ENCODE measurements at places on chromosomes 3 and 15. TPM values are rescaled to one million over a fixed set of nuclear protein-coding genes. Genes with fewer than 3 reads are reported as not detected.

The CCDC54 gene
- not detected for polyA plus RNA-seq

The CD86 gene
- polyA plus RNA-seq: not detected

The NRG4 gene
- polyA plus RNA-seq: 1.2 TPM

The KCNMB3 gene
- 13.0 TPM for polyA plus RNA-seq

The ACSBG1 gene
- 5.0 TPM for polyA plus RNA-seq

The SIN3A gene
- polyA plus RNA-seq: 30.6 TPM

The CKMT1A gene
- 7.7 TPM for polyA plus RNA-seq

The MINAR1 gene
- polyA plus RNA-seq: 0.49 TPM

The CPNE4 gene
- polyA plus RNA-seq: not detected

The CDHR4 gene
- not detected for polyA plus RNA-seq

The HHLA2 gene
- not detected for polyA plus RNA-seq

The PLCH1 gene
- 0.37 TPM for polyA plus RNA-seq

The ALPK3 gene
- 1.0 TPM for polyA plus RNA-seq

GRCh38 chr3:149091983-149092382 is 5.7 kb upstream of the HLTF start:
- no peak for DNase-seq

DNA sequence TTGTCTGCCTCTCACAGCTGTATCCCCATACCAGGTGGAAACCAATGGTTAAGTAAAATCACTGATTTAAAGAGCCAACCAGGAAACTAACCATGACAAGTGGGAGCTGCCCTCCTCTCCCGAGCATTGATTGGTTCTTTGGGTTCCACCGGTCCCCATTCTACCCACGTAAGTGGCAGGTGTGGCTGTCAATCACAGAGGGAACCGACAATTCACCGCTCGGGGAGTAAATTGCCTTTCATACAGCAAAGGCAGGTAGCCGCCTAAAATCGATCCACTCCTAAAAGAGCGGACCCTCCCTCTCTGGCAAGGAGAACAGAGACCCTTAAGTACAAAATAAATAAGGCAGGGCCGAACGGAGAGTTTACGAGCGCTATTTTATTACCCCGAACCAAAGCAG is 1.2 kb downstream of the ERC2 start:
- DNase-seq: peak; percentile 54

GRCh38 chr15:27183201-27183600 is 212.2 kb downstream of the GABRG3 start:
- no peak for DNase-seq

GRCh38 chr15:57726411-57726810 is 19.9 kb downstream of the POLR2M start:
- no peak for DNase-seq

DNA sequence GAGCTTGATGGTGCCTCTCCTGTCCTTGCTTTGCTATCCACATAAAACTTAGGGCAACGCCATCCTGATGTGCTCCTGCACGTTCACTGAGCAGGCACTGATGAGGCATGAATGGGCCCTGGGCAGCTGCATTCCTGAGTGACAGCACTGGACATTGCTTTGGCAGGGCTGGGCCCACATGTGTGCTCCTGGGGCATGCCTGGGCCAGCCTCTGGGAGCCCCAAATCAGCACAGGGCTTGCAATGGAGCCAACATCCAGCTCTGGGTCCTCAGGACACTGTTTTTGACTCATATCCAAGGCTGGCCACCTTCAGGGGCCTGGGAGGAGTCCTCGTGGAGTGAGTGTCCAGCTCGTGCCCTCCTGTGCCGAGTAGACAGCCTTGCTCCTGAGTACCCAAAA is 5.9 kb upstream of the TKT start:
- DNase-seq: no peak

- DNase-seq: no peak
These were observed 146.1 kb upstream of the CTNNB1 start for GRCh38 chr3:41053220-41053619.

GRCh38 chr15:68644083-68644904 is 65.5 kb downstream of the CORO2B start:
- DNase-seq: peak; percentile 33

DNA sequence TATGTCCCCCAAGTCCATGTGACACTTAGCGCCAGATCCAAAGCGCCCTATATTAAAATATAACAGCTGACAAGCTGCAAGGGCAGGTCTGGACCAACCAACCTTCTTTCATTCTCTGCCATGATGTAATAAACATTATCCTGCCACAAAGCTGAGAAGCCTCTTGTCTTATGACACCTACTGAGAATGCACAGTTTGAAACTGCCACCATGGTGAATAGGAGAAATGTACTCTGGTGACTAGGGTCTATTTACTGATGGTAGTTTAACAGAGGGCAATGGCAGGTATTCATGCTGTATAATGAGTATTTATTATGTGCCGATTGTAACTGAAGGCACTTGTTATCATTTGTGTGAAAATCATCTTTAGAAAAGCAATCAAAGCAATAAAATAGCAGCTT is 634.0 kb downstream of the OTOL1 start:
- DNase-seq: no peak

DNA sequence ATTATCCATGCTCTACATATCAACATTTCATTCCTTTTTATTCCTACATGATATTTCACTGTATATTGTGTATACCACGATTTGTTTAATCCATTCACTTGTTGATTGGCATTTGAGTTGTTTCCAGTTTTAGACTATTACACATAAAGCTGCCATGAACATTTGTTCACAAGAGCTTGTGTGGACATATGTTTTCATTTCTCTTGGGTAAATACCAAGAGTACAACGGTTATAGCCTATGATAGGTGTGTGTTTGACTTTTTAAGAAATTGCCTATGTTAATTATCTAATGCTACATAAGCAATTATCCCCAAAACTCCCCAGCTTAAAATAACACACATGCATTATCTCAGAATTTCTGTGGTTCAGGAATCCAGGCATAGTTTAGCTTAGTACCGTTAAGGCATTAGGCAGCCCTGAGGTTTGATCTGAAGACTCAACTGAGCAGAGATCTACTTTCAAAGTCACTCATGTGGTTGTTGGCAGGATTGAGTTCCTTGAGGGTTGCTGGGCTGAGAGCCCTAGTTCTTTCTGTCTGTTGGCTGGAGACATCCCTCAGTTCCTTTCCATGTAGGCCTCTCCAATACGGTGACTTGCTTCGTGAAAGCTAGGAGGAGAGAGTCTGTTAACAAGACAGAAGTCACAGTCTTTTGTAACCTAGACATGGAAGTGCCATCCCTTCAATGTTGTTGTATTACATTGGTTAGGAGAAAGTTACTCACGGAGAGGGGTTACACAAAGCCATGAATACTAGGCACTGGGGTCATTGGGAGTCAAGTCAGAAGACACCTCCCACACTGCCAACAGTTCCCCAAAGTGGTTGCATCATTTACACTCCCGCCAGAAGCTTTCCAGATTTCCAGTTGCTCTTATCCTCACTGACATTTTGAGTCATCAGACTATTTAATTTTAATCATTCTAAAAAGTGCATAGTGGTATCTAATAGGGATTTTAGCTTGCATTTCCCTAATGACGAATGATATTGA is 21.0 kb upstream of the PCSK6 start:
- DNase-seq: no peak

GRCh38 chr15:79620112-79620857 is 188.1 kb downstream of the MINAR1 start:
- no peak for DNase-seq

- DNase-seq: peak; percentile 98
These were observed 164.8 kb upstream of the BHLHE40 start for GRCh38 chr3:4814305-4814903.

- no peak for DNase-seq
These were observed 8.0 kb downstream of the EPHB1 start for GRCh38 chr3:134803051-134803505.

- no peak for DNase-seq
These were observed 1.8 kb upstream of the GPR171 start for GRCh38 chr3:151204530-151205402.

- peak; percentile 27 for DNase-seq
These were observed 1.5 kb downstream of the MRPL46 start for GRCh38 chr15:88465633-88466224.

DNA sequence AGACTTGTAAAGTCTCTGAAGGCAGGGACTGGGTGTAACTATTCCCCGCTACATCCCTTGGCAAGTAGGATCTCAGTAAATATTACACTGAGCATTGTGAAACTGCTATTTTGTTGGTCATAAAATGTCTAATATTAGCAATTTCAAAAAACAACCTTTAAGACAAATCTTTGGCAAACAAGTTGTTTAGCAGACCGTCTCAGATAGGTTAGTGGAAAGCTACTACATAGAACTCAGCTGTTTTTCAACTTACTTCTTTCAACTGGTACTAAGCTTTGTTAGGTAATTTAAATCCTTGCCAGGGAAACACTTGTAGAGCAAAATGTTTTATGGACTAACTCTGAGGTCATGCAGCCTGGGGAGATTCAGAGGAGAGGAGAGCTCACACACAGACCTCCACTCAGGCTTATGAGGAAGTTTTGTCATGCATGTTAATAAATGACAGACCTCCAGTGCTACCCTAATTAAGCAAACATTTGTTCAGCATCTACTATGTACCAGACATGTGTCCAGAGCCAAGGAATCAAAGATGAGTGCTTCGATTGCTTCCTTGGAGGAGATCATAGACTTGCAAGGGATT is 61.6 kb upstream of the STAC start:
- no peak for DNase-seq

DNA sequence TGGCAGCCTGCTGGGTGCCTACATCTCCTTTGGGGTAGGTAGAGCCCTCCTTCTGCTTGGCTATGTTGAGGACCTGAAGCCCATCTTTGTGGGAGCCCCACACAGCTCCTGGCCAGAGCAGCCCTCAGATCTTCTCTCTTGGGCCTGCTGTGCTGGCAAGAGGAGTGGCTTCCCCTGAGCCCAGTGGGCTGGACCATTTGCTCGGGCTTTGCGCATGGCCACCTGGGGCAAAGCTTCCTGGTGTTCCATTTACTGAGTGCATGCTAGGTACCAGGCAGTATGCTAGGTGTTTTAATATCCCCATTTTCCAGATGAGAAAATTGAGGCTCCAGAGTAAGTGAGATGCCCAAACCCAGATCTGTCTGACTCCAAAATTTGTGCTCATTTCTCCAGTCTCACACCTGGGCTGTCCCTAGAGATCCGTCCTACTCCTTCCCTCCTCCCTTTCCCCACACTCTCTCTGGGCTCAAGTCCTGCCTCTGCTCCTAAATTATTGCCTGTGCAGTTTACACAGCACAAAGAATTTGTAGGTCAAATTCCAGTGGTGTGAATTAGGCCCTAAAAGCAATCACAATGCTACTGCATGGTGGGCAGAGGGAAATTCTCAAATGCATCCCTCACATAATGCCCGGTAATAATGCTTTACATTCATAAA is 39.7 kb downstream of the SLC28A1 start:
- DNase-seq: no peak

DNA sequence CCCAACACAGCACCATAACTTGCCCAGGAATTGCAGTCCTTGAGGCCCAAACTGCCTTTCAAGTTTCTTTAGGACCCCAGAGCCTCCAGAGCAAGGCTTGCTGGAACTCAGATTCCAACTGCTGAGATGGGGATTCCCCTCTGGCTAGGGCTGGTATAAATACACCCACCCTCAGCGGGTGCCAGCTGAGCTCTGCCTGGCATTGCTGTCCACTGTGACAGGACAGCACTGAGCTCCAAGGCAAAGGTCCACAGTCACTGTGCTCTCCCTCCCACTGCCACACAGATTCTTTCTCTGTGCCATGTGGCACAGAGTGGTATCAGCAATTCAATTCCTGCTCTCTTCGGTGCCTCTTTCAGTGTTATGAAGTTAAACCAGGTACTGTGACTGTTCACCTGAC is 304.2 kb upstream of the LMCD1 start:
- DNase-seq: no peak

- no peak for DNase-seq
These were observed 6.8 kb downstream of the RARRES1 start for GRCh38 chr3:158725348-158726011.

- peak; percentile 73 for DNase-seq
These were observed at the start of gene PARP14 for GRCh38 chr3:122680475-122681283. Gene PARP14, plus strand, starts transcription at chr3:122680839. Its CDS starts 45 bp downstream, at chr3:122680884.

GRCh38 chr3:169260296-169260695 is 403.2 kb downstream of the MECOM start:
- no peak for DNase-seq

DNA sequence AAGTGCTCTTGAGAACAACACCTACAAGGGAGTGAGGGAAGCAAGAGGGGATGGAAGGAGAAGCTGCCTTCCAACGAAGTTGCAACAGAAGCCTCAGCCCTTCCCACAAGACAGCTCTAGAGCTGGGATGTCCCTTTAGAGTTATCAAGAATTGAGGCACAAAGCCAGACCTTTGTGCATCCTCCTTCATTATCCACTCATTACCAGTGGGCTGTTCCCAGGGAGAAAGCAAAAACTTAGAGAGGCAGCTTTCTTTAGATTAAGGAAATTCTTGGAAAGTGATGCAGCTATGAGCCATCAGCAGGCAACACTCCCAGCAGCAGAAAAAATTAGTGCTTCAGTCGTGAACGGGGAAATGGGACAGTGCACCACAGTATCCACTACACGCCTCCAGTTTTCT is 10.6 kb upstream of the CD96 start:
- no peak for DNase-seq

DNA sequence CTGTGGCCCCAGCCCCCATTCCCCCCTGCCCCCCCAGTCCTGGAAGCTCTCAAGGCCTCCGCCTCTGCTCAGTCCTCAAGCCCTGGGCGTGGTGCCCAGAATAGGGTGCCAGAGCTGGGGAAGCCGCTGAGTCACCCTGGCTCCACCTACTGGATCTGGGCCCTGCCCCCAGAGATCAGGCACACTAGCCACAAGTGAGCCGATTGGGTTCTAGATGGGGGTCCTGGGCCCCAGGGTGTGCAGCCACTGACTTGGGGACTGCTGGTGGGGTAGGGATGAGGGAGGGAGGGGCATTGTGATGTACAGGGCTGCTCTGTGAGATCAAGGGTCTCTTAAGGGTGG is 5.7 kb downstream of the EIF4G1 start:
- DNase-seq: peak; percentile 49

GRCh38 chr15:51121118-51121517 is 26.4 kb upstream of the TNFAIP8L3 start:
- peak; percentile 20 for DNase-seq

GRCh38 chr3:136437043-136437442 is 186.9 kb downstream of the PCCB start:
- DNase-seq: peak; percentile 2

GRCh38 chr3:46699676-46700523 is 1.3 kb upstream of the TMIE start:
- no peak for DNase-seq

DNA sequence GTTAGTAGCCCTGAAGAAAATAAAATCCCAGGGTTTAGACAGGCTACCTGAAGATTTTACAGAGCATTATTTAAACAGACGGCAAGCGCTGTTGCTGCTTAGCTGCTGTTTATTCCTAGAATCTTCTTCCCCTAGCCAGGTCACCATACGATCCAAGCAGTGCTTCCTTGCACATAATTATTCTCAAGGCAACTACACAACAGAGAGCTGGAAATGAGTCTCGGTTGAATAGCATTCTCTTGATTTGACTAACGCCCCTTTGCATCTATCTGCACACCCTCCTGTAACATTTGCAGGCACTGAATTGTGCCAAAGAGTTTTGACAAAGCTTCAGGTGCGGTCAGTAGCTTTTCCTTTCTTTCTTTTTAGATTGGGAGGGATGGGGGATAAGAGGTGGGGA is 564.4 kb downstream of the TBL1XR1 start:
- DNase-seq: no peak

GRCh38 chr15:66907826-66908743 is 157.3 kb upstream of the SMAD3 start:
- DNase-seq: no peak

- no peak for DNase-seq
These were observed 7.8 kb downstream of the ANPEP start for GRCh38 chr15:89806559-89807550.

- no peak for DNase-seq
These were observed 94.0 kb downstream of the CYP19A1 start for GRCh38 chr15:51244423-51244869.

GRCh38 chr3:174403831-174404230 is 455.3 kb upstream of the NAALADL2 start:
- DNase-seq: no peak

Measured in K562 (cell line).